Sciatic nerve (tissue), 2 donors: ENCODE measurements at places on chromosomes 3 and 15.

DNA sequence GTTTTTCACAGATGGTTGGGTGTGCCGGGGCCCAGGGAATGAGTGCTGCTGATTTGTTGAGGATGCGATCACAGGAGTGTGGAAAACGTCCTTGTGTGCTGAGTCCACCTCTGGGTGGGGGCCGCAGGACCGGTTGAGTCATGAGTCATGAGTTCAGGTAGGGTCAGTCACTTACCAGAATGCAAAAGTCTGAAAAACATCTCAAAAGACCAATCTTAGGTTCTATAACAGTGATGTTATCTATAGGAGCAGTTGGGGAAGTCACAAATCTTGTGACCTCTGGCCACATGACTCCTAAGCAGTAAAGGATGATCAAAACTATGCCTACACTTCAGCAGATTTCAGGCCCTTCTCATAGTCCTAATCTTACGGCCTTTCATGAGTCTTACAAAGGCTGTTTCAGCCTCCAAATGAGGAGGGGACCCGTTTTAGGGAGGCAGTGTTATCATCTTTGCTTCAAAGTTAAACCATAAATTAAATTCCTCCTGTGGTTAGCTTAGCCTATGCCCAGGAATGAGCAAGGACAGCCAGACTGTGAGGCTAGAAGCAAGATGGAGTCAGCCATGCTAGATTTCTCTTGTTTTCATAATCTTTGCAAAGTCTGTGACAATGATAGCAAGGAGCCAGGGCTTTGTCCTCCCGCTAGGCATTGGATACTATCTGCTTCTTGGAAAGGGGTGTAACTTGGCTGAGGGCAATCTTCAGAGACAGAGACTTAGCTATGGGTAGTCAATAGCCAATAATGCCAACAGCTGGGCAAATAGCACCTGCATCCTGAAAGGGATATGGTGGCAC, 30.6 kb upstream of the PIAS1 start:
- no peak for DNase-seq

DNA sequence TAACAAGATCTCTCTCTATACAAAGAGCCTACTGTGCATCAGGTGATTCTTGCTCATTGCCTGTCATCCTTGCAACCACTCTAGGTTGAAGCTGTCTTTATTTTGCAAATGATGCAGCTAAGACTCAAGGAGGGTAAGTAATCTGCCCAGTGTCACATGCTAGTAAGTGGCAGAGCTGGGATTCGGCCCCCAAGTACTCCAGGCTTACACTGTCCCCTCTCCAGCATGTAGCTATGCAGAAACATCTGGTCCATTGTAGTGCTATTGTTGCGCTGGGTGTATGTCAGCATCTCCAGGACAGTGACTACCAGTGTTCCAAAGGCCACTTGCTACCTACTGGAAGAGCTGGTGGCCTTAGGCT, 248.9 kb downstream of the SLCO3A1 start:
- no peak for DNase-seq

GRCh38 chr3:182148360-182148759, 436.6 kb downstream of the SOX2 start:
- no peak for DNase-seq

DNA sequence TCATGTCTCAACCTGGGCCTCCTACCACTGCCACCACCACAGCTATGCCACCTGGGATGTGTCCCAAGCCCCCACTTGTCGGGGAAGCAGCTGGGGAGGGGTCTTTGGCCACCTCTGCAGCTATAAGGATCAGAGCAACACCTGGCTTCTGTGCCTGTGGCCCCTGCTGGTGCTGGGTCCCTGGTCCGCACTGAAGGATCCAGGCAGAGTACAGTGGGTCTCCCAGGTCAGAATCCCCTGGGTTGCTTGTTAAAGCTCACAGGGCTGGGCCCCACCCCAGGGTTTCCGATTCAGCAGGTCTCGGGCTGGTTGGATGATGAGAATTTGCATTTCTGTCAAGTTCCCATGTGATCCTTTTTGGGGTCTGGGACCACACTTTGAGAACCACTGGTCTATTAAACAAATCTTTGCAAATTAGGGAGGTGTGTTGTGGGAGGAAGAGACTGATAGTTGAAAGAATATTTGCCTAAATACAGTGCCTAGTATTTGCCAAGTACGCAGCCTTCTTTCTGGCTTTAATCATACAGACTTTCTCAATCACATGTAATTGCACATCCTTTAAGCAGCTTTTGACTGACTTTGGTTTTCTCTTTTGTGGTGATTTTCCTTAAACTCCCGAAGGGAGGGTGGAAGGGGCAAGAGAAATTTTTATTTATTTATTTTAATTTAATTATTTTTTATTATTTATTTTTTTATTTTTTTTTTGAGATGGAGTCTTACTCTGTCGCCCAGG, 127.3 kb downstream of the IGF1R start:
- no peak for DNase-seq

GRCh38 chr15:90219421-90220141, 14.2 kb downstream of the CIB1 start:
- no peak for DNase-seq
